ENCODE measurements at places on chromosomes 4 and X. TPM values are rescaled to one million over a fixed set of nuclear protein-coding genes. Genes with fewer than 3 reads are reported as not detected.

GRCh38 chrX:22088326-22088725, 56.2 kb downstream of the PHEX start:
- DNase-seq: no peak

- no peak for DNase-seq
These were observed 124.0 kb downstream of the KIT start for GRCh38 chr4:54781756-54782155.

MMRN1 gene
- total RNA-seq: 0.16 TPM

- no peak for DNase-seq
These were observed 38.2 kb upstream of the MAMLD1 start for GRCh38 chrX:150324919-150325318.

GRCh38 chr4:7987148-7987989, 47.7 kb upstream of the AFAP1 start:
- DNase-seq: no peak

PI4K2B gene
- total RNA-seq: 14.8 TPM

- DNase-seq: no peak
These were observed 80.4 kb upstream of the GRPR start for GRCh38 chrX:16042980-16043379.

GRCh38 chr4:12409507-12410190, 981.0 kb upstream of the HS3ST1 start:
- DNase-seq: no peak

- no peak for DNase-seq
These were observed 101.3 kb downstream of the TSPAN7 start for GRCh38 chrX:38662640-38663039.

ARX gene
- total RNA-seq: not detected

DNA sequence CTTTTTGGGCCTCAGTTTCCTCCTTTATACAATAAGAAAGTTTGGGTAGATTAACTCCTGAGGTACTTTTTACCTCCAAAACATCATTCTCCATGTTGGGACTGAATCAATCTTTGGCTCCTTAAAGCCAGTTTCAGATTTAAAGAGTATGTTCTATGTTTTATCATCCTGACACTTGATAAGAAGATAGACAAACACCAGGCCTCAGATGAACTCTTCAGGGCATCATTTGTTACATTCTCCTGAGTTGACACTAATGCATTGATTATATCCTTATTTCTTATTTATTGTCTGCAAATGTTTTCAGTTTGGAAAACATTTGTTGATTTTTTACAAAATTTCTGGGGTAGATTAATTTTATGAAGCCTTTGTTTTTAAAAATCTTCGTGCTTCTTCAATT, 102.7 kb upstream of the CCSER1 start:
- DNase-seq: no peak

NAP1L2 gene
- 0.80 TPM for total RNA-seq

DRP2 gene
- total RNA-seq: 0.07 TPM

NUP62CL gene
- 1.4 TPM for total RNA-seq

TSPAN7 gene
- not detected for total RNA-seq

- no peak for DNase-seq
These were observed 75.7 kb upstream of the ANK2 start for GRCh38 chr4:112973750-112974251.

SLC30A9 gene
- total RNA-seq: 33.4 TPM

HDX gene
- total RNA-seq: 2.9 TPM

- no peak for DNase-seq
These were observed 8.2 kb downstream of the GSX2 start for GRCh38 chr4:54107951-54108748.

- DNase-seq: no peak
These were observed 689 bp downstream of the NR0B1 start for GRCh38 chrX:30308263-30309138.

MND1 gene
- total RNA-seq: 0.27 TPM

- no peak for DNase-seq
These were observed 39.3 kb upstream of the PDK3 start for GRCh38 chrX:24425806-24426205.

PSAPL1 gene
- not detected for total RNA-seq

DNA sequence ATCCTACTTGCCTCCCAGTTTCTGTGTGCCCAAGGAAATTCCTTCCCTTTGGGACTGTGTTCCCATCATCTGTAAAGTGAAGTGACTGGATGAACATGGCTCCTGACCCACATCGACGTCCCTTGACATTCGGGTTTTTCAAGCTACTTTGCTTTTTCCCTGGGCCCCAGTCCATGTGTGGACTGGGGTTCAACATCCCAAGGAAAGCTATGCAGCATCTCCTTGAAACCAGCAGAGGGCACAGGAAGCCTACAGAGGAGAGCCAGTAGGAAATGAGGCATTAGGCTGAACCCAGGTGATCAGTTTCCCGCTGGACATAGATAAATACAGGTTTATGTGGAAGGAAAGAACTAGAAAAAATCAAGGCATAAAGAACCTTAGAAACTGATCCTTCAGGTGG, 145.1 kb upstream of the ARHGEF9 start:
- DNase-seq: no peak

MAML3 gene
- total RNA-seq: 2.6 TPM

DNA sequence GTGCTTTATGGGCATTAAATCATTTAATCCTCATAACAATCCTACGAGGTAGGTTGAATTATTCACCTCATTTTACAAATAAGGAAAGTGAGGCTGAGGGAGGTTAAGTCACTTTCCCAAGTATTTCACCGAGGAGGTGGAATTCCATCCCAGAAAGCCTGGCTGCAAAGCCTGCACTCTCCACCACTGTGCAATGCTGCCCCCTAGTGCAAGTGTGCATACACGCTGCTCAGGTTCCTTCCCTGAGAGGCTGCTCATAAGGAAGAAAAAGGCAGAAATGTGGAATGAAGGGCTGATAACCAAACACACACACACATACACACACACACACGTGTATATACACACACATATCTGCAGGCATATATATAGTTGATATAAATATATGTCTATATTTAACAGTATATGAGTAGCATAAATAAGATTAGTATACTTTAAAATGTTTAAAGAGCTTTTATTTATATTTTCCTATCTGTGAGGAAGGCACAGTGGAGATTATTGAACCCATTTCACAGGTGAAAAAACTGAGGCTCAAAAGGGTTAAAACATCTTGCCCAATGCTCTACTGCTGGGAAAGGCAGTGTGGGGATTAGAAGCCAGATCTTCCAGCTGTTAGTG, 714.5 kb upstream of the TENM3 start:
- no peak for DNase-seq

All from activated B cell treated with CpG ODN at 0.5 μM for 24 hours (primary cell).